ENCODE measurements at places on chromosomes 2 and 18.
A peak's percentile ranks its signal among the peaks of the same experiment; 100 is the strongest.

GRCh38 chr2:25042321-25043240 is 705 bp downstream of the EFR3B start:
- peak; percentile 43 for DNase-seq

GRCh38 chr18:51361130-51361860 is 163.8 kb upstream of the MEX3C start:
- no peak for DNase-seq

DNA sequence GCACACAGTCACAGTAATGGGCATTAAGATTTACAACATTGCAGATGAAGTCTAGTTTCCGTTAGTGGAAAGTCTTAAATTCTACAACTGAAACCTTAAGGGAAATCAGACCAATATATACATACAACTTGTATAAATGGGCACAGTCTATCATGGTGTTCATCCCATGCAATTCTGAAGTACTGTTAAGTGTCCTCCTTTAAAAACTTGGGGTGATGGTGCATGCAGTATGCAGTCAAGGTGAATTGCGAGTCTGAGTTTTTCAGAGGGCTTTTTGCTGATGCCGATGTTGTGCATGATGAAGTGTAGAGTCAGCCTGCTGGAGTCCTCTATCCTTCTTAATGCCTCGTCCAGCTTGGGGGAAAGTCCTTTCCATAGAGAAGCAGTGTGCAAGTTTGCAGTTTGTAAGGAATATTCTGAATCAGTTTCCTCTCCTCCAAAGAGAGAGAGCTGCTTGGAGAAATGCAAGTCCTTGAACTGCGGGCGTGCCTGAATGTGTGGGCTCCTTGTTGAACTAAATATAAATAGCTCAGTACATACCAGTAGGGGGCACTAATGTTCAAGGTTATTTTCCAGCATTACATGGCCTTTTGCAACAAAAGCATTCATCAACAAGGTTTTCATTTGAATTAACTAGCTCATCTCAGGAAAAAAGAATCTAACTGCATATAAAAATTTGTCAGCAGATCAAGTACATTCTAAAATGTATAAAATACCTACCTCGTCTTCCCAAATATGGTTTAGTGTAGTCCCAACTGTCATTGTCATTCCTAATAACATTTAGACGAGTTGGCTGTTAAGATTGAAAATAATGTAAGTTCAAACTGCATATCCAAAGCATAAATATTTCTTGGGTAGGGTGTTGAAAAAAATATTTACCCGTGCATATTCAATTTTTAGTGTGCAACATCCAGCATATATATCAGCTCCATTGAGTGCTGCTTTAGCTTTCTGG is 21.3 kb downstream of the HNRNPLL start:
- DNase-seq, result peak; percentile 68

DNA sequence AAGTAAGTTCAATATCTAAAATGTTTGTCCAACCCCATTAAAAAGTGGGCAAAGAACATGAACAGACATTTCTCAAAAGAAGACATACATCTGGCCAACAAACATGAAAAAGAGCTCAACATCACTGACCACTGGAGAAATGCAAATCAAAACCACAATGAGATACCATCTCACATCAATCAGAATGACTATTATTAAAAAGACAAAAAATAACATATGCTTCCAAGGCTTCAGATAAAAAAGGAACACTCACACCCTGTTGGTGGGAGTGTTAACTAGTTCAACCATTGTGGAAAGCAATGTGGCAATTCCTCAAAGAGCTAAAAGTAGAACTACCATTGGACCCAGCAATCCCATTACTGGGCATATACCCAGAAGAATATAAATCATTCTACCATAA is 931.1 kb downstream of the LRP1B start:
- DNase-seq, result no peak

DNA sequence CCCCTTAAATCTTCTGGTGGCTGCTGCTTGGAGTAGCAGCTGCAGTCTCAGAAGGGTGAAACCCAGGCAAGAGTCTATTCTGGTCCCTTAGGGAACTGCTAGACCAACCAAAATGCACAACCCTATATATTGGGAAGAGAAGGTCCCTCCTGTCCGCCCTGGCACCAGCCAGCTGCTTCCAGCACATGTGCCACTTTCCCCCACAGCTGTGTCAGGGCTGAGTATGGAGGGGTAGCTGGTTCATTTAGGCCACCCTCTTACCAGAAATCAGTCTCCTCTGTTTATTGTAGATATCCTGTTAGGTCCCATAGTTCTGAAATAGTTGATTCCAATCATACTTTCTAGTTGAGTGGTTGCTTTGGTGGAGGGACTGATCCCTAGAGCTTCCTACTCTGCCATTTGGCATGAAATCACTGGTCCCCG is 68.9 kb downstream of the BIRC6 start:
- DNase-seq, result no peak

DNA sequence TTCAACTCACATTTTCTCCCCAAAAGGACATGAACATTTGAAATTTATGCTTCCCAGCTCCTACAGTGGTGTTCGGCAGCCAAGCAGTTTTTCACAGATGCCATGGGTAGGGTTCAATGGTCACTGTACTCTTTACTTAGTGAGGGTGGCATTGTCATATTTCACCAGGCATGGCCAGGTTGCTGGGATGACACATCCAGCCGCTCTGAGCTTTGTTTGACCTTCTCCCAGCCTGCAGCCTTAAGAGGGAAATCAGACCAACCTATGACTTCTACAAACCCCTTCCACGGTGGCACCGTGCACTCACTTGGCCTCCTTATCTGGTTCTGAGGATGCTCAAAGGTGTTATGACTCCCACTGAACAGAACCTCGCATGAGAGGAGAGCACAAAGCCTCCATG is 108.4 kb upstream of the SH3BP4 start:
- no peak for DNase-seq

DNA sequence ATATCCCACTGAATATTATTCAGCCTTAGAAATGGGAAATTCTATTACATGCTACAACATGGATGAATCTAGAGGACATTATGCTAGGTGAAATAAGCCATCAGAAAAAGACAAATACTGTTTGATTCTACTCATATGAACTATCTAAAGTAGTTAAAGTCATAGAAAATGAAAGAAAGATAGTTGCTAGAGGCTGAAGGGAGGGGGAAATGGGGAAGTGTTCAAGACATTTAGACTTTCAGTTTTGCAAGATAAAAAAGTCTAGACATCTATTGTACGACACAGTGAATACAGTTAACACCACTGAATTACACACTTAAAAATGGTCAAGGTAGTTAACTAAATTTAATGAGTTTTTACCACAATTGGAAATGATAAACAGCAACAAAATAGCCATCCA is 835.9 kb upstream of the CHAC2 start:
- no peak for DNase-seq

DNA sequence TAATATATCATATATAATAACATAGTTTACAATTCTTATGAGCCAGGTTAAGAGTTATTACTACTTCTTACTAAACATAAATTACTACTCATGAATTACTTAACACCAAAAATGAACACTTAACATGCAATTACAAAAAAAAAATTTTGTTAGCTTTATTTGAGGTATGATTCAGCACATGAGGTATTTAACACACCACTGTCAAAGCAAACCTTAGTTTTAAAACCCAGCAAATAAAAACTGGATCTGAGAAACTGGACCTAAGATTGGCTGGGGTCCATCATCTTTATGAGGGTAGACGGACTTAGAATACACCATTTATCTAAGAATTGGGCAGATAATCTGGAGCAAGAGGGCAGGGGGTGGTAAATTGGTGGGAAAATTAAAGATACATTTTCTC is 81.8 kb upstream of the CREB1 start:
- no peak for DNase-seq

DNA sequence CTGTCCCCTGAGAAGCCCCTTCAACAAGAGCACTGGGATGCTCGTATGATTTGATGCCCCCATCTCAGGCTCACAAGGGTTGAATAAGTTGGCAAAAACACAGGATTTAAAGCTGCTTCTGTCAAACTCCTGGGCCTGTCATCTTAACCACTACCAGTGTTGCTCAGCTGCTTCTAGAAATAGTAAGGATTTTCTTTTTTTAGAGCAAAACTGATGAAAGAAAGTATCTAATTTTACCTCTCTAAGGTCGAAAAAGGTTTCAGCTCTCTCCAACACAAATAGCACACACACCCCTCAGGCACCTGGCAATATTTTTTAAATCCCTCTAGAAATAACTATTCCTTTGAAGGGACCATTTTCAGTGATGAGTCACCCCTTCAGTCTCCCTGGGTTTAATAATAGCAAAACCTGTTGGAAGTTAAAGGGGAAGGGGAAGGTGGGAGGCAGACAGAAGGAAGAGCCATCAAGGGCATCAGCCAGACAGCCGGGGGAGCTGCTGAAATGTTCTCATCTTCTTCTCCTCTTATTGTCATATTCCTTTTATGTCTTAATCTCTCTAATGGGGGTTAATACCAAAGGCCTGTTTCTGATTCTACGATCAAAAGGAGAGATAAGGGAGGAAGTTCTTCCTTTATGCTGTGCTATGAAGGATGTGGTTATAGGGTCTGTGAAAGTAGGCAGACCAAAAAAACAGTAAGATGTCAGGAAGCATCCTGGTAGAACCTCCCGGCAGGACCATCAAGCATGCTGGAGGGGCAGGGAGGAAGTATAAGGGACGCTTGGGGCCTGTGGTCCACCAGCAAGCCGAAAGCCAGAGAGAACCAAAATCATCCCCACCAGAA is 31.9 kb upstream of the SLC35G4 start:
- no peak for DNase-seq

- no peak for DNase-seq
Measured at GRCh38 chr2:120893811-120894584, 158.3 kb downstream of the GLI2 start.

GRCh38 chr2:118856978-118857676 is 9.7 kb upstream of the EN1 start:
- DNase-seq, result no peak

DNA sequence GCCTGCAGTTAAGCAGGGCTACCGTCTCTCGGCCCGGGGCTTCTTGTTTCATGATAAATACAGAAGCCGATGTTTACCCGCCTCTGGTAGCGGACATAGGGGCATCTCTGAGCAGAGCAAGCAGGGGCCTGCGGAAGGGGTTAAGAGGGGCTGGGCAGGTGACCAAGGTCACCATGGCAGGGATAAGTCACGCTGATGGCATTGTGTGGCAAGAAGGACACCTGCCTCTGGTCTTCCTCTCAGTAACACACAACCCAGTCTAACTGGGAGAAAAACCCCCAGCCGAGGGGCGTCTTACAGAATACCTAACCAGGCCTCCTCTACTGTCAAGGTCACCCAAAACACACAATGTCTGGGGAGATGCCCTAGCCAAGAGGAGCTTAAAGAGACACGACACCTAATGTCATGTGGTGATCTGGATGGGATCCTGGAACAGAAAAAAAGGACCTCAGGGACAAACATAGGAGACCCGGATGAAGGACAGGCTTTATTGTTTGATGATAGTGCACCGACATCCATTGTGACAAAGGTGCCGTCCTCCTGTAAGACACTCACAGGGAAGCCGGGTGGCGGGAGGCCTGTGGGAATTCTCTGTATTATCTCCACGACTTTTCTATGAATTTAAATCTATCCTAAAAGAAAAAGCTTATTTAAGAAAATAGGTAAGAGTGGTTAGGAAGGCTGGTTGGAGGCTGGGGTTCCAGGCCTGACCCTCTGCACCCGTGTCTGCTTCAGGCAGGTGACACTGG is 24.8 kb downstream of the SH3BP4 start:
- no peak for DNase-seq

DNA sequence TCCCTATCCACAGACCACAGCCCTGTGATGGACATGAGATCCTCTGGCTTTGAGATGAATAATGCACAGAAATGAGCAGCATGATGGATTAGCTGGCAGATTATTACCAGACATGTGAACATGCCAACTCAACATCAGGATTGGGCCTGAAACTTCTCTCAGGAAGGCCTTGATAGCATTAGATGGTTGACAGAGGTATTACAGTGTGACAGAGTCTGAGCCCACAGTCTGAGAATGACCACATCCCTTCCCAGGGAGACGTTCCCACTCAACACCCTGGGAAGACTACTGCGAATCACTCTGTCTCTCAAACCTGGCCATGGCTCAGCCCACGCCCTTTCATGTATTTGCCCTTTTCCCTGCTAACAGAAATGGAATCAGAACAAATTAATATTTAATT is 66.9 kb downstream of the BCL11A start:
- no peak for DNase-seq

- DNase-seq, result no peak
Measured at GRCh38 chr18:35390951-35391700, 14.0 kb upstream of the ZNF396 start.

GRCh38 chr2:96142217-96143113 is 2.8 kb downstream of the DUSP2 start:
- DNase-seq, result no peak

DNA sequence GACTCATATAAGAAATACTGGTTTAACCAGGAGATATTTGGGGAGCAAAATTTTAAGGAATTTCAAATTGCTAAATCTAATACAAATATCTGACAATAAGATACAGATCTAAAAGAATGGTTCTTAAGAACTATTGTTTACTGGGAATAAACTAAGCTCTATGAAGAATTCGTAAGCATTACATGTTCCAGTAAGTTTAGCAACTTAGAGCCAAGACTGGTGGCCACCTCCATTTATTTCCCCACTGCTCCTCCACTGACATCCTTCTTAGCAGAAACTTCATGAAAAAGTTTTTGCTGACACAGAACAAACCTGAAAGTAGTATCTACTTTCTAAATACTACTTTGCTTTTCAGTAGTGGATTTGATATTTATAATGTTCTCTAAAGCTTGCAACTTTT is 83.0 kb downstream of the ACSL3 start:
- no peak for DNase-seq

DNA sequence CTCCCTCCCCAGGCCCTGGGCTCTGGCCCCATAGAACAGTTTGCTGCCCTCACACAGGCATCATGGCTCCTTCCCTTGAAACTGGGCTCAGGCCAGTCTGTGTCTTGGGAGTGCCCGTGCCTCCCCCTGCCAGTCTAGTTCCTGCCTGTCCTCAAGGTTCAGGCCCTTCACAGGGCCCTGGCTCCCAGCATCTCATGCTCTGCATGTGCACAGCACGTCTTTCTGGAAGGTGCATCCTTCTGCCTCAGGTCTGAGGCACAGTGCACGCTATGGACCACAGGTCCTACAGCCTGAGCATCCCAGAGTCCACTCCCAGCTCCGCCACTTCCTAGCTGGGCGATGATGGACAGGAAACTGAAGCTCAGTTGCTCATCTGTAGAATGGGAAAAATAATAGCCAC is 35.6 kb upstream of the FOSL2 start:
- DNase-seq, result no peak

- DNase-seq, result no peak
Measured at GRCh38 chr2:53840580-53840979, 19.2 kb downstream of the GPR75 start.

GRCh38 chr2:101064868-101065549 is 62.9 kb downstream of the RPL31 start:
- DNase-seq, result no peak

GRCh38 chr2:70212298-70212932 is 21.6 kb upstream of the C2orf42 start:
- no peak for DNase-seq

GRCh38 chr2:181312515-181312927 is 144.7 kb upstream of the ITGA4 start:
- no peak for DNase-seq

- no peak for DNase-seq
Measured at GRCh38 chr18:36693931-36694620, 134.7 kb downstream of the TPGS2 start.

Measured in SK-N-DZ (cell line).